ENCODE measurements at places on chromosomes 12 and 14.
A peak's percentile ranks its signal among the peaks of the same experiment; 100 is the strongest.

- H3K36me3 ChIP-seq = no peaks in the 10 kb centered on the region
- no peak overlapping the region for H3K4me3 ChIP-seq
- no peaks in the 10 kb centered on the region for H3K4me1 ChIP-seq
- H3K27me3 ChIP-seq = peaks cover 3% of the 10 kb centered on the region
- no peak for DNase-seq
Observed at GRCh38 chr12:55699471-55700055, 8.1 kb downstream of the ITGA7 start.

DNA sequence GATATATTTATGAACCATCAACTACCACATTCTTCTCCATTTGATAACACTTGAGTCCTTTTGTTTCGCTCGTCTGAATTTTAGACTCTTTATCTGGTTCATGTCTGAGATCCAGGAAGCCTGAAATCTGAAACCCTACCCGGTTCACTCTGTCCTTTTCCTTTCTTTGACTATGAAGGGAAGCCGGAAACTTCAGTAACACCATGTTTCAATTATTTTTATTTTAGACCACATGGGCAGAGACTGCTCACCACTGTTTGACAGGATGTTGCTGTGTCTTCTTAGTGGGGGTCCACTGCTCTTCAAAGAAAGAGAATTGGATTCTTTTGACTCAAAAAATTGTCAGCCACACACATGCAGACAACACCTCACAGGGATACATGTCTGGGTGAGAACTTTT is 331.9 kb upstream of the FLRT2 start:
- H3K36me3 ChIP-seq = no peaks in the 10 kb centered on the region
- H3K4me3 ChIP-seq = no peak overlapping the region
- no peaks in the 10 kb centered on the region for H3K4me1 ChIP-seq
- no peaks in the 10 kb centered on the region for H3K27me3 ChIP-seq
- no peak overlapping the region for H3K27ac ChIP-seq

GRCh38 chr12:78241446-78241845 is 410.8 kb downstream of the NAV3 start:
- H3K4me3 ChIP-seq = no peak overlapping the region
- DNase-seq = no peak
- no peaks in the 10 kb centered on the region for H3K27me3 ChIP-seq
- no peaks in the 10 kb centered on the region for H3K36me3 ChIP-seq
- H3K4me1 ChIP-seq = no peaks in the 10 kb centered on the region

- H3K4me1 ChIP-seq = peaks cover 5% of the 10 kb centered on the region
- DNase-seq = no peak
- no peak overlapping the region for H3K4me3 ChIP-seq
- no peak overlapping the region for H3K27ac ChIP-seq
- H3K36me3 ChIP-seq = no peaks in the 10 kb centered on the region
Observed at GRCh38 chr14:92719890-92720323, 28.5 kb downstream of the LGMN start.

DNA sequence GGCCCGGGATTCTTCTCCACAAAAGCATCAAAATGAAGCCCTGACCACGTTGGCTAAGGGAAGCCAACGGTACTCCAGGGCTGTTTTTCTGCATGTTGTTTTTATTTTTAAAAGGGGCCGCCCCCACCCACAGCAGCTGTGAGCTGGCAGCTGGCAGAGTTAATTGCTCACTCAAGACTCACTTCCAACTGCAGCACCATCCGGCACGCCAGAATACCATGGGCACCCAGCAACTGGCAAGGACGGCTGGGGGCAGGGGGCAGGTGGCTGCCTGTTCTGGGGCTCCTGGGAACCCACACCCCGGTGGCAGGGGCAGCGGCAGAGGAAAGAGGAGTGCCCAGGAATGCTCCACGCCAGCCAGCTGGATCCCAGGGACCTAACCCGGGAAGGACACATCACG is 44.3 kb downstream of the NCOR2 start:
- no peak overlapping the region for H3K4me3 ChIP-seq
- H3K27ac ChIP-seq = no peak overlapping the region
- H3K4me1 ChIP-seq = peaks cover 14% of the 10 kb centered on the region
- no peak for DNase-seq

GRCh38 chr12:112985642-112986290 is 7.4 kb downstream of the OAS2 start:
- H3K36me3 ChIP-seq = peaks cover 100% of the 10 kb centered on the region
- H3K4me3 ChIP-seq = no peak overlapping the region
- peaks cover 55% of the 10 kb centered on the region for H3K4me1 ChIP-seq
- no peak for DNase-seq
- peak overlapping the region; percentile 0 for H3K27ac ChIP-seq

DNA sequence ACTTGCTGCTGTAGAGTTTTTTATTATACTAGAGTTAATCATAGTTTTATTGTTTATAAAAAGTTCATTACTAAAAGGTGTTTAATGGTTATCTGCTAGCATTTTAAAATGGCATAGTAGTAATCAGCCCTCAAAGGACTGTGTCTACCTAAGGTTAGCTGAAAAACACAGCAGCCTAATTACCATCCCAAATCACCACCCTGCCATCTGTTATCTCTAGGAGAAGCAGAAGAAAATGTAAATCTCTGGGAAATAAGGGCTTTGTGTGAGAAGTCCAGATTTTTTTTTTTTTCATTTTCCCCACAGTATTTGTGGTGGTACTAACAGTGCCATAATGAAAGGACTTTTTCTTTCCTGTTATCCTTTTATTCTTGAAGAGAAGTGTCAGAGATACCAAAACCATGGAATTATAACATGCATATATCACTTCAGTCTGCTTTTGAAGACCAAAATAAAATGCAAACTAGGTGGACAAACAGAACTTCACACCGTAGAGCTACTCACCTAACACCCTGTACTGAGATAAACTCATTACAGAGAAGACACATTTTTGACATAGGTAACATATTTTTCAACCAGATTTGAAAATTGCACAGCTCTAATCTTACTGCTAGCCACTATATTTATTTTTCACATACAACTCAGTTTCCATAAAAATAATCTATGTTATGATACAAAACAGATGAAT is 876.2 kb downstream of the C12orf50 start:
- H3K27me3 ChIP-seq = no peaks in the 10 kb centered on the region
- H3K4me1 ChIP-seq = no peaks in the 10 kb centered on the region
- no peak for DNase-seq

GRCh38 chr12:70032076-70032475 is 207.0 kb downstream of the MYRFL start:
- H3K4me1 ChIP-seq = no peaks in the 10 kb centered on the region
- no peaks in the 10 kb centered on the region for H3K27me3 ChIP-seq
- DNase-seq = no peak
- H3K27ac ChIP-seq = no peak overlapping the region
- H3K4me3 ChIP-seq = no peak overlapping the region

GRCh38 chr12:119258556-119258955 is 76.0 kb upstream of the CCDC60 start:
- no peaks in the 10 kb centered on the region for H3K36me3 ChIP-seq
- no peaks in the 10 kb centered on the region for H3K27me3 ChIP-seq
- H3K27ac ChIP-seq = no peak overlapping the region
- no peak for DNase-seq
- H3K4me1 ChIP-seq = peaks cover 6% of the 10 kb centered on the region
- no peak overlapping the region for H3K4me3 ChIP-seq

DNA sequence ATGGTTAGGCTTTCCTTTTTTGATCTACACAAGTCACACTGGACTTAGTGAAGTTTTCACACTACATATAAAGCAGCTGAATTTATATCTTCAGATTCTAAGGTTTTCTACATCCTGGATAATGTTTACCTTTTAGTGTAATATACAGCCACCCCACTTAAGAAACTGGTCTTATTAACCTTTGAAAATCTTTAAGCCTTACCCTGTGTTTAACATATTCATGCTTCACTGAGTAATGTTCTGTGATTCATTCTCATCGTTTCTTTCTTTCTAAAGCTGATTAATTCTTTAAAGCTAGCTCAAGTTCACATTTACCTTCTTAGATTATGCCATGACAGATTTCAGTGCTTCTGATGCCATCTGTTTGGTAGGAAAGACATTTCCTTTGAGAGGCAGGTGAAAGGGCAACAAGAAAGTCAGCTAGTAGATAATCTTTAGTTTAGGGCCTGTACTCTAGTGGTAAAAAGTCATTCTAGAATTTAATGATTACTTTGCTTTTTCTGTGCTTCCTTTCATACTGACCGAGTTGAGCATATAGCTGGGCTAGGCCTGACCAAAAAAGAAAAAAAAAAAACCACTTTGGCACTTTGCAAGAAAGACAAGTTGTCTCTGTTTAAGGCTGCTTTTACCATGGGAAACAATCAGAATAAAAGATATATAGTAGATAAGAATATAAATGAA is 690.9 kb upstream of the FBXO33 start:
- no peaks in the 10 kb centered on the region for H3K36me3 ChIP-seq
- H3K27ac ChIP-seq = no peak overlapping the region
- H3K4me3 ChIP-seq = no peak overlapping the region
- no peaks in the 10 kb centered on the region for H3K4me1 ChIP-seq
- no peaks in the 10 kb centered on the region for H3K27me3 ChIP-seq
- no peak for DNase-seq

DNA sequence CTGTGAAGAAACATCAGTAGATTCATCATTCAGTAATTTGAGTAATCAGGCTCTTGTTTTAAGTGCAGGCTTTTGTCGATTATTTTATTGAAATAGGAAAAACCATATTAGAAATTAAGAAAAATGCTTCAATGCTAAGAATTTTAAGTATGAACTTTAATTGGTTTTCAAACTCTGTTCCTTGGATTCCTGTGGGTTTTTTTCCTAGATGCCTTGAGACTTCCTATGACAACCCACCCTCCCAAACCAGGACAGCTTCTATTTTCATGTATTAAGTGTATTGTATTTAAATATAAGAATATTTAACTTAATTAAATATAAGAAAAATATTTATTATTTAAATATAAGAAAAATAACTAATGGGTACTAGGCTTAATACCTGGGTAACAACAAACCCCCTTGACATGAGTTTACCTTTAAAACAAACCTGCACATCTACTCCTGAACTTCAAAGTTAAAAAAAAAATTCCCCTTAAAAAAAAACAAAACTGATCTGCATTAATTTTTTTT is 3.0 kb downstream of the ARHGAP5 start:
- no peak overlapping the region for H3K27ac ChIP-seq
- H3K4me3 ChIP-seq = no peak overlapping the region
- peaks cover 38% of the 10 kb centered on the region for H3K4me1 ChIP-seq
- no peaks in the 10 kb centered on the region for H3K36me3 ChIP-seq
- peaks cover 14% of the 10 kb centered on the region for H3K27me3 ChIP-seq
- no peak for DNase-seq

- H3K36me3 ChIP-seq = no peaks in the 10 kb centered on the region
- H3K27me3 ChIP-seq = no peaks in the 10 kb centered on the region
- H3K4me1 ChIP-seq = no peaks in the 10 kb centered on the region
- DNase-seq = no peak
- H3K4me3 ChIP-seq = no peak overlapping the region
Observed at GRCh38 chr14:77918448-77918847, 118.5 kb downstream of the ADCK1 start.

GRCh38 chr12:64667793-64668192 is 57.5 kb downstream of the RASSF3 start:
- peaks cover 72% of the 10 kb centered on the region for H3K4me1 ChIP-seq
- peaks cover 2% of the 10 kb centered on the region for H3K36me3 ChIP-seq
- peak overlapping the region; percentile 97 for H3K27ac ChIP-seq
- DNase-seq = no peak
- H3K4me3 ChIP-seq = no peak overlapping the region
- no peaks in the 10 kb centered on the region for H3K27me3 ChIP-seq

- no peaks in the 10 kb centered on the region for H3K4me1 ChIP-seq
- no peaks in the 10 kb centered on the region for H3K27me3 ChIP-seq
- H3K27ac ChIP-seq = no peak overlapping the region
- peaks cover 67% of the 10 kb centered on the region for H3K36me3 ChIP-seq
- no peak overlapping the region for H3K4me3 ChIP-seq
Observed at GRCh38 chr12:132940071-132940719, 15.9 kb downstream of the ZNF605 start.

GRCh38 chr12:123268850-123269249 is 2.8 kb downstream of the CDK2AP1 start:
- DNase-seq = no peak
- no peaks in the 10 kb centered on the region for H3K27me3 ChIP-seq
- H3K4me3 ChIP-seq = peak overlapping the region; percentile 64
- H3K36me3 ChIP-seq = peaks cover 8% of the 10 kb centered on the region
- peaks cover 18% of the 10 kb centered on the region for H3K4me1 ChIP-seq
- H3K27ac ChIP-seq = peak overlapping the region; percentile 42

GRCh38 chr14:23349156-23349845 is 3.4 kb downstream of the SLC22A17 start:
- H3K27me3 ChIP-seq = peaks cover 31% of the 10 kb centered on the region
- no peaks in the 10 kb centered on the region for H3K36me3 ChIP-seq
- H3K4me1 ChIP-seq = peaks cover 3% of the 10 kb centered on the region
- H3K27ac ChIP-seq = no peak overlapping the region

GRCh38 chr12:66235626-66236281 is 46.7 kb downstream of the IRAK3 start:
- peaks cover 44% of the 10 kb centered on the region for H3K27me3 ChIP-seq
- no peaks in the 10 kb centered on the region for H3K36me3 ChIP-seq
- DNase-seq = no peak
- peak overlapping the region; percentile 49 for H3K4me3 ChIP-seq
- H3K27ac ChIP-seq = no peak overlapping the region
- H3K4me1 ChIP-seq = peaks cover 4% of the 10 kb centered on the region

DNA sequence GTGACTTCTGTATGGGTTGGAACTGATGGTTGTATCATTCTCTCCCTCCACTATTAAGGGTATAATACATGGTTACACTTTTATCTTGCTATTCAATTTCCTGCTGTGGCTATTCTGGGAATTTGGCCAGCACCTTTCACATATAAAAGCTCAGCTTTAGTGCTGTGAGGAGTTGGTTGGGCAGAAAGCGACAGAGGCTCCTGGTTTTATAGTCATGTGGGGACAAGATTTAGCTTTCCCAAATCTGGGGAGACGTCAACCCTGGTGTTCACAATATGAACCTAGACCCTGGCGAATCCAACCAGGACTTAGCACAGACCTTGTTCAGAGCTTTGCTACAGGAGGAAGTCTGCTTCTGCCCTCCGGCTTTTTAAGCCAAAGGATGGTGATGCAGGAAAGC is 36.5 kb downstream of the FOS start:
- H3K36me3 ChIP-seq = no peaks in the 10 kb centered on the region
- peaks cover 4% of the 10 kb centered on the region for H3K4me1 ChIP-seq
- no peak for DNase-seq
- H3K27ac ChIP-seq = no peak overlapping the region

DNA sequence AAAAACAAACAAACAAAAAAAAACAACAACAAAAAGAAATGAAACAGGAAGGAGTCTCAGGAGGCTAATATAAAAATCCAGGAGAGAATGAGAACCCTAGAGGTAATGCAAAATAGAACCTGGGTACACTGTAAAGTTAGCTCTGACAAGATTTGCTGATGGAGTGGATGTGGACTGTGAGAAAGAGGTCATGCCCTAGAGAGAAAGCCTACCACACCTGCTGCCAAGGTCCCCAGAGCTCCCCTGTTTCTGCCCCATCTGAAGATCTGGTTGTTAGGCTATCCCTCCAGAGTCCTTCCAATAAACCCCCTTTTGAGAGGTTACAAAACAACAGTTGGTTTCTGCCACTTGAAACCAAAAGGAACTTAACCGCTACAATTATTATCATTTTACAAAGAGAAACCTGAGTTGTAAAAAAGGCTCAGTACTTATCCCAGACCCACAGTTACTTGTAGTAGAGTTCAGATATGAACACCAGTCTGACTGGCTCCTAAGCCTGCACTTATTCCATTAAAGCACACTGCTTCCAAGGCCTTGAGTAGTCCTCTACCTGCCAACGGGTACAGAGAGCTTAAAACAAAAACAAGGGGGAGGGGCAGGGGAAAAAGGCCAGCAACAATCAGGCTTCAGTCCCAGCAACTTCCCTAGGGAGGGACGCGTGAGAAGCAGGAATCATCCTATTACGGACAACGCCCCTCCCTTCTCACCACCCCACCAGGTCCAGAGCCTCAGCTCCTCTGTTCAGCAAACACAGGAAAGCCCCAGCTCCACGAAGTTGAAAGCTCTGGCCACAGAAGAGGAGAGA is 27.7 kb downstream of the PPP1R13B start:
- H3K4me3 ChIP-seq = no peak overlapping the region
- DNase-seq = no peak
- no peak overlapping the region for H3K27ac ChIP-seq
- H3K27me3 ChIP-seq = peaks cover 2% of the 10 kb centered on the region

Measured in activated T-helper 2 cell treated with anti-CD3 and anti-CD28 coated beads, Interferon-gamma antibody, Interleukin-2, Interleukin-4, amounts not matched to agents 10 μg/mL and 5 μg/mL and 100 μg/mL, durations not matched to agents 14 hours and 24 hours and 36 hours (primary cell).